ENCODE measurements at places on chromosomes 2 and 18.

GRCh38 chr2:169775765-169776164 is 22.9 kb upstream of the SSB start:
- peak; percentile 28 for DNase-seq

DNA sequence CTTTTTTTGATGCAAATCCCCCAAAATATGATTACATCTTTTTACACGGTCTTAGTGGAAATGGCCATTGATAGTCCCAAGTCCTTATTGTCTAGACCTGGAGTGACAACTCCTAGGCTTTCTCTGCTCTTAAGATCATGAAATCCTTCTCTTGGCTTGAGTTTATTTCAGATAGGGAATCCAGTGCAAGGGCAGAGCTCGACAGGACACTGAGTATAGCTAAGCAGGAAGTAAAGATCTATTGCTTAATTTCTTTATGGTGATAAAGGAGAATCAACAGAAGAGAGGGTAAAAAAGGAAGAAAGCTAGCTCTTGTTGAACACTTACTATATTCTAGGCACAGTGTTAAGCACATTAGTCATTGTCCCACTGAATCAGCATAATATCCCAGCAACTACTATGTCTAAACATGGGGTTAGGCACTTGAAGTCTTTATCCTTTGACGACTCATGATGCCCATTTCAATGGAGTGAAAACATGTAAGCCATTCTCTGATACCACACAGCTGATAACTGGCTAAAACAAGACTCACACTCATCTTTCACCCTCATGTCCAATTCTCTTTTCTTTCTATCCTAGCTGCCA is 74.1 kb upstream of the LRATD1 start:
- no peak for DNase-seq

- peak; percentile 13 for DNase-seq
Measured at GRCh38 chr2:135055182-135055786, 3.2 kb downstream of the RAB3GAP1 start.

DNA sequence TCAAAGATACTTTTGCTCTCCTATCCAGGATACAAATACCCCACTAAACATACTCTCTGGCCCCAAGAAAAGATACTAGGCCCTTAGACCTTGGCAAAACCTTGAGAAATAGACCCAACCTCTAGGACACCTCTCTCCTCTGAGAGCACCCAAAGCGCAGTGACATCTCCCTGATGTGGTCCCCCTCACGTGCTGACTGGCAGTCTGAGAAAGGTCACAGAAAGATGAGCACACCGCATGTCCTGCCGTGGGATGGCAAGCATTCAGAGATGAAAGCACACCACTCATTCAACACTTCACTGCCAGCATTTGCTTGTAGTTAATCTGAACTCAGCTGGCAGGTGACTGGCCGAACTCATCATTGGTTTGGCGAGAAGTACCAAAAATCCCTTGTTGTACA is 6.1 kb upstream of the TBC1D8 start:
- no peak for DNase-seq

DNA sequence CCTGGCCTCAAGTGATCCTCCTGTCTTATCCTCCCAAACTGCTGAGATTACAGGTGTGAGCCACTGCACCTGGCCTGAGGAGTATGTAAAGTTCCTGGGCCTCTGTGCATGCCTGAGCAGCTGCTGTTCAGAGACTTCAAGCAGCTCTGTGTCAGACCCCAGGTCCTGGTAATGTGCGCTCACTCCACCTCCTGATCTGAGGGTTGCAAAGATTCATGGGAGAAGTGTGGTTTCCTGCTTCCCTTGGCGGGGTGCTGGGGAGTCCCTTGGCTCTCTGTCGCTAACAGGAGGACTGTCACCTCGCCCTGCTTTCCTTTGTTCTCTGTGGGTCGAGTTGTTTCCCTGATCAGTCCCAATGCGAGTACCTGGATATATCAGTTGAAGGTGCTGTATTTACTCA is 8.6 kb upstream of the IL36A start:
- DNase-seq, result no peak

- DNase-seq, result no peak
Measured at GRCh38 chr2:163693484-163693883, 42.3 kb downstream of the FIGN start.

DNA sequence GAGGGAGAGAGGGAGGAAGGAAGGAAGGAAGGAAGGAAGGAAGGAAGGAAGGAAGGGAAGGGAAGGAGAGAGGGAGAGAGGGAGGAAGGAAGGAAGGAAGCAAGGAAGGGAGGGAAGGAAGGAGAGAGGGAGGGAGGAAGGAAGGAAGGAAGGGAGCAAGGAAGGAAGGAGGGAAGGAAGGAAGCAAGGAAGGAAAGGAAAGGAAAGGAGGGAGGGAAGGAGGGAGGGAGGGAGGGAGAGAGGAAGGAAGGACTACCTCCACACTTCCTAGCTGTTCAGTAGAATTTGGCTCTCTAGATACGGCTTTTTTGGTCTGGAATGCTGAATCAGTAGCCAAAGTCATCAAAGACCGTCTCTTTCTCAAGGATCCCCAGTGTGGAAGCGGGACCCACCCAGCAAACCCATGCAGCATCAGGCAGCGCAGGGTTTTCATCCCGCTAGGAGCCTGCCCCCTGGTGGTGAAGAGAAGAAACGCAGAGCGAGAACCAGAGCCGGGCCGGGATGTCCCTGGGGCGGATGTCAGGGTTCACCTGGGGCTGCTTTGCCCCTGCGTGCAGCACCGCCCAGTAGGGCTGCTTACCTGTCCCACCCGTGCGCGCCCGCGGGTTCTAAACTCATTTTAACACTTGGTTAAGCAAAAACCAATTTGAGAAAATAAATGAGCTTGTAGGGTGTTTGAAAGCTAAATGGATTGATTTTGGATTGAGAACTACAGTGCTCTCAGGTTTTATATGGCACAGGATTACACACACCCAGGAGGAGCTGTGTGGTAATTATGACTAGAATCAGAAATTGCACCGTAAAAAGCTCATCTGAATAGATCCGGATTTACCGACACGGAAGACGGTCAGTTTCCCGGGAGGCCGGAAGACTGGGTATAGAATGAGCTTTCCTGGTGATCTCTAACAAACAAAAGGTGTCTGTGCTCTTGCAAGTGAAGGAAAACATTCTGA is 48.1 kb upstream of the ARL4C start:
- DNase-seq, result peak; percentile 78

DNA sequence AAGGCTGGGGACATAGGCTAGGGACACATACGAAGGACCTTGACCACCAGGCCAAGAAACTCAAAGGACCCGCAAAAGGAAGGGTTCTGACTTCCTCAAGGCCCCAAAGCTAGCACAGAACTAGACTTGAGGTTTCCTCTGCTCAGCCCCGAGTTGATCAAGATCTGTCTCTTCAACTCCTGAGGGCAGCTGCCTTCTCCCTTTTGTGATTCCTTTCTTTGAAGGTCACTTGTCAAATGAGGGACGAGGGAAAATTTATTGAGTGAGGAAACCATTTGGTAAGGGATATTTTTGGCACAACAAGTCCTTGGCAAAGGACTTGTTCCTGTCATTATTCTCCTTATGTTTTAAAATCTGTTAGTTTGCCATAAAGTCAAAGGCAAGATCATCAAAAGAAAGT is 12.3 kb upstream of the ROCK2 start:
- no peak for DNase-seq

DNA sequence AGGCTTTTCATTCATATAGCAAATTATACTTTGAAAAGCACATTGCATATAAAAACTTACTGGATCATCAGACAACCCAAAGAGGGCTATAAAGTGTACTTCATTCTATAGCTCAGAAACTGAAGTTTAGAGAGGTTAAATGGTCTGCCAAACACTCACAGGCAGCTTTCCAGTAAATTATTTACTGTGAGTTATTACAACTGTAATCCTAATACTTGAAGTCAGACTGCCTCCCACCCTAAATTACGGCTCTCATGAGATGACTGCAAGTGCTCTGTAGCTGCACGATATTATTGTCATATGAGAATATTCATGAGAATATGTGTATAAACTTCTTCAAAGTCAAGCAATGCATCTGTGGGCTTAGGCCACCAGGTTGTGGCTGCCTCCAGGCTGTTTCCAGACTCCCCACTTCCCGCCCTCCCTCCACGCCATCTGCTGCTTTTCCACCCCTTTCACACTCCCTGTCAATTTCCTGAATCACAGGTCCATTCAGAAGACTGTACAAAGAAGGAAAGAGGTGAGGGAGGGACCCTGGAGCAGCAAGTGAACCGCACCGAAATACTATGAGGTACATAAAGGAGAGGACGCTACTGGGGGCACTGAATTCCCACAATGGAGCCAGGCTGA is 111.1 kb upstream of the SPOPL start:
- DNase-seq, result no peak

GRCh38 chr2:212994976-212995375 is 156.4 kb downstream of the IKZF2 start:
- DNase-seq, result no peak

DNA sequence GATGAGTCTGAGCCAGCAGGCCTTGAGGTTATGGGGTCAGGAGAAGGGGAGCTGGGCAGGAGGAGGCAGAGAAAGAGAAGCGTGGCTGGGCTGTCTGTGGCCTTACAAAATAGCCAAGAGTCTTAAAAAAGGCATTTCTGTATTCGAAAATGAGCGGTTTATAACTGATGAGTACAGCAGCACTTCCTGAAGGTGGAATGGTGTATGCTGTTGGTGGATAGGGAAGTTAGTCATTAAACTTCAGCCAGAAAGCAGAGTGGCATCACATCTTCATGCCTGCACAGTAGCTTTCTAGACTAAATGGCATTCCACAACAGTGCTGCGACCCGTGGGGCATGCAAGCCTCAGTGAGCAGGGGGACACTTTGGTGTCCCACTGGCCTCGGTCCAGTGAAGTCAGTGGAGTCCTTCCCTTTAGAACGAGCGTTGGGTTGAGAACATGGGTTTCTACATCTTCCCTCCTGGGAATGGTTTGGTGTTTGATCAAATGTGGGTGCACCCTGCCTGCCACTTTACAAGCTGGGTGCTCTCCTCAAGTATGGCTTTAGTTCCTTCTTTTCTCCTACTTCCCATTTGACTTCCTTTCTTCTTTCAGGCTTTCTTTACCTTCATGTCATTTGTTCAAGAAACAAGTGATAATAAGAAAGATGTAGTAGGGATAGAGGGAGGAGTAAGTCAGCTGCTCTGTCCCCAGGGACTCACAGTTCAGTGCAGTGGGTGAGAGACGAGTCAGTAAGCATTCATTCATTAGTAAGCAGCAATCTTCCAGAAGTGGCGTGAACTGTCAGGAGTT is 96.3 kb downstream of the ARMC9 start:
- no peak for DNase-seq

DNA sequence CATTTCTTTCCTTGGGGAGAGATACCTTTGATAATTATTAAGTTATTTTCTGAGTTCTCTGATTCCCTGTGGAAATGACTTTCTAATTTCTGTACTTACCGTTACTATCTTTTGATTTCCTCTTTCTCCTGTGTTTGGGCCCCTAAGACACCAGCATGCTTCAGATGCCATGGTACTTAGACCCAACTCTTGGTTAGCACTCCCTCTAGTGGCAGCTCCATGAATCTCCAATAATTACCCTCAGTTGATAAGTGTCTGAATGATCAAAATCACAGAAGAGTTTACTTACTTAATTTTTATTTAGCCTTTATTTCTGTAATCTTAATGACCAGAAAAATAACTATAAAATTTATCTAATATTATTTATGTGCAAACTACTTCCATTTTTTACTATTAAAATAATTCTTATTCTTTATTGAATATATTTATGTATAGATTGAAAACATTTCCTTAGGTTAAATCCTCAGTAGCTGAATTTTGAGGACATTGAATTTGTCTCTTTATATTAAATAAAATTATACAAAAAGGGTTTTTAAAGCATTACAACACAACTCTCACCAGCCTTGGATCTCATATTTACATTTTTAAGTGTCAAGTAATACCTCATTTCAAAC is 300.4 kb downstream of the KCNS3 start:
- DNase-seq, result peak; percentile 56

DNA sequence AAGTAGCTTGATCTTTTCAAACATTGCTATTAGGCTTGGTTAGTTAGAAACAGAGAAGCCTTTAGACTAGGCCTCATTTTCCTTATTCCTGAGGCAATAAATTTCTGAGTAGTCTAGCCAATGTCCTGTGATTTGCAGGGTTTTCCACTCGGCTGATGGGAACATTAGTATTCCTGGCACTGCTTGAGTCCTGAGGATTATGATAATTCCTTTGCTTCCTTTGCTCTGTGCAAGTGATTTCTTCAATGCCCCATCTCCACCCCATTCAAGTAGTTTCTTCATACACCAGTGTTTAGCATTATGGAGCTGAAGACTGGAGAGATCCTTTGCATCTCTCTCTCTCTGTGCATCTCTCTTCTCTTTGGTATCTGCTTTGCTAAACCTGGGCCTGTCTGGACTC is 14.3 kb upstream of the SLC4A10 start:
- DNase-seq, result no peak

DNA sequence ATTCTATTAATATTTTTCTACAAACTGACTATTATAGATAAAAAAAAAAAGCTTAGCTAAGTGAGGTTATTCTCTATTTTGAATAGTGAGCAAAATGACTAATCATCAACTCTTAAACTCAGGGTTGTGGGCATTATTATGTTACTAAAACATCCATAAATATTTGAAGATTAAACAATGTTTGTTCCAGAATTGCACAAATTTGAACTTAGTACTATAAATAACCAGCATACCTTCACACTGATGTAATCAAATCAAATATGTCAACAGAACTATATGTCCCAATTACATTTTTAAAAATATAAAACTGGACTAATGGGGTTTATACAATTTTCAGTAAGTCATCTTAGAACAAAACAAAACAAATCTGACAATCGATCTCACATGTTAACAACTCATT is 800.9 kb downstream of the LRP1B start:
- no peak for DNase-seq

DNA sequence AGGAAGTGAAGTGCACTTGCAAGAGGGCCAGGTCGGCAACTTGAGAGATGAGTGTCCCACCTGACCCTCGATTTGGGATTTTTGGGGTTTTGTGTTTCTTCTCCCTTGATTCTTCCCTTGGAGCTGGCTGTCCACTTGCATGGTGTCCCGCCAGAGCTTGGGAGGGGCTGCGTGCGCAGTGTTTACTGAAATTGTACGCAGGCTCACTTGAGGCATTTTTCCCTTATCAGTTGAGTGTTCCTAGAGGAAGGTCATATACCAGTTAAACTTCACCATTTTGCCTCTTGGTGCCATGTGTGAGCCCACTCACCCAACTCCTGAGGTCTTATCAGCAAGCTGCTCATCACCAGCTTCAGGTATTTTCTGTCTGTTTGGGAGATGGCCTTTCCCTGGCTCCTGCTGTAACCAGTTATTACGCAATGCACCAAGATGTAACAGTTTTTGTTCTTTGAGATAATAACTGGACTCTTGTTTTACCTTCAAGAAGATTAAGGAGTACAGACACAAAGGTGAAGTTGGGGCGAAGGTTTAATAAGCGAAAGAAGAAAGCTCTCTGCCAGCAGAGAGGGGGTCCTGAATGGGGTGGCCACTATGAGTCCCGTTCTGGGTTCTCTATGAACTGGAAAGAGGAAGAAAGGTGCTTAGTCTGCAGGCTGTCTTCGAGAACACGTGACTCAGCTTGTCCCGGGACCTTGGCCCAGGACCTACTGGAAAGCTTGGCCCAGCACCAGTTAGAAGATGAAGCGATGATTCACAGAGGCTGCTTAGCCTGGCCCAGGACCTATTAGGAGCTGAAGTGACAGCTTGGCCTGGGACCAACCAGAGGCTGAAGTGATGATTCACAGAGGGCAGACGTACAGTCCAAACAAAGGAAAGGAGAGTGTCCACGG is 21.5 kb upstream of the TXNL4A start:
- DNase-seq, result peak; percentile 93
